ENCODE measurements at places on chromosomes 13 and 19.

DNA sequence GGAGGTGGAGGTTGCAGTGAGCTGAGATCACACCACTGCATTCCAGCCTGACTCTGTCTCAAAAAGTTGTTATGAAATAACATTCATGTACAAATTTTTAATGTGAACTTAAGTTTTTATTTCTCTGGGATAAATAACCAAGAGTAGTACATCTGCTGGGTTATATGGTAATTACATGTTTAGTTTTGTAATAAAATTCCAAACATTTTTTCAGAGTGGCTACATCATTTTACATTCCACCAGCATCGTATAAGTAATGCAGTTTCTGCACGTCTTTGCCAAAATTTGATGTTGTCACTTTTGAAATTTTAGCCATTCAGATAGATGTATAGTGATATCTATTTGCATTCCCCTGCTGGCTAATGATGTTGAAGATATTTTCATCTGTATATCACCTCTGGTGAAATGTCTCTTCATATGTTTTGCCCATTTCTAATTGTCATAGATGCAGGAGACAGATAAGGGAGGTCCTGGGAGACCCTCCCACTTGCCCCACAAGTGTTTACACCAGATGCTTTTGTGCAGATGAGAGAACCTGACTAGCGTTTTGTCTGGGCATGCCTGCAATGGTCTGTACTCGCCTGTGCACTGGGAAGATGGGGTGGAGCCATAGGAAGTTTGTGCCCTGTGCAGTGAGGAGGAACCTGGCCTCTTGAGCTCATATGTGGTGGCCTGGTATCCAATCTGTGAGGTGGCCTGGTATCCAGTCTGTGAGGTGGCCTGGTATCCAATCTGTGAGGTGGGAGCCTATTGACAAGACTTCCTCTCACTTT is 12.7 kb upstream of the KBTBD6 start:
- DNase-seq: no peak

GRCh38 chr13:48449656-48450055 is 36.7 kb upstream of the LPAR6 start:
- no peak for DNase-seq

- DNase-seq: no peak
These were observed 89.2 kb upstream of the ARGLU1 start for GRCh38 chr13:106657104-106657503.

DNA sequence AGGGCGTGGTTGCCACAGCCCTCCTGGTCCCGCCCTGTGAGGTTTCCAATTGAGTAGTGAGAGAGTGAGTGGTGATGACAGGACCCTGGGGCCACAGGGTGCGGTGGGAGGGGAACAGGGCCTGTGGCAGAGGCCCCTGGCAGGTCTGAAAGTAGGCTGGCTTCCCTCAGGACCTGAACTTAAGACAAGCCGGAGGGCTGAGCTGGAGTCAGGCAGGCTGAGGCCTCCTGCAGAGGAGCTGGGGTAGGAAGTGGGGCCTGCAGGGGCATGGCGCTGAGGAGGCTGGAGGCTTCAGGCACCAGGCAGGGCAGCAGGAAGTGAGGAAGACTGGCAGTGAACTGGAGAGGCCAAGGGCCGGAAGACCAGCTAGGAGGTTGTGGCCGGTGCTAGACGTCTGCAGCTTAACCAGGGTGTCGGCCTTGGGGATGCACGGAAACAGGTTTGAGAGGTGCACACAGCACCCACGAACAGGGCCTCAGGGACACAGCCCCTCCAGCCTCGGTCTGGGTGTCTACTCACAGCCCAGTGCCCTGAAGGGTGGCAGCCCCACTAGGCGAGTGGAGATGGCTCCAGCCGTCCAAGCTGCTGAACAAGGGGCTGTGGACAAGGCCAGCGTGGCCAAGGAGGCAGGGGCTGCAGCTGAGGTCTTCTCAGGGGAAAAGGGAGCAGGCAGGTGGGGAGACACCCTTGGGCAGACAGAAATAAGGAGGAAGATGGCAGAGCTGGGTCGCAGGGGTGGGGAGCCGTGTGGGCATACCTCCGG is 17.8 kb downstream of the POP4 start:
- no peak for DNase-seq

DNA sequence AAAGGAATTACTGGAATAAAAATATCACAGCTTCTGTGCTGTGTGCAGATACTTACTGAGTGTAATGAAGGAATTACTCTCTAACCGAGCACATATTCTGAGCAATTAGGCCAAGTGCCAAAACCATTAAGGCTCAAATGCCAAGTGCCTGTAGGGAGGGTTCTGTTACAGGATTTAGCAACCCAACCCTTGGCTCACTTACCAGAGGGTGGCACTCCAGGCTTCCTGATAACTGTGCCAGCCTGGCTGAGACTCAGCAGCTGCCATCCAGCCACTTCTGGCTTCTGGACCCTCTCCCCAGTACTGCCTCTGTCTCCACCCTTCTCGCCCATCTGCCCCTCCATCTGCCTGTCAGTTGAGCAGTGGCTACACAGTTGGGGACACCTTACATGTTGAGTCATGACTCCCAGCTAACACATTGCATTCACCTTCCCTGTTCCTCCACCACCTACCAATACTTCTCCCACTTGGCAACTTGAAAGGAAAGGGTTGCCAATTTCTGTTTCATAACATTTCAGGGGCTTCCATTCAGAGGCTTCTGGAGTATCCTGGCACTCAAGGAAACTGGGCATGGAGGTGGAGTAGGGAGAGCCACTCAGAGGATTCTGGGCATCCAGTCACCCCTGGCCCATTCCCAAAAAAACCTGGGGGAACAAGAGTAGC is 110.5 kb downstream of the COG6 start:
- no peak for DNase-seq

DNA sequence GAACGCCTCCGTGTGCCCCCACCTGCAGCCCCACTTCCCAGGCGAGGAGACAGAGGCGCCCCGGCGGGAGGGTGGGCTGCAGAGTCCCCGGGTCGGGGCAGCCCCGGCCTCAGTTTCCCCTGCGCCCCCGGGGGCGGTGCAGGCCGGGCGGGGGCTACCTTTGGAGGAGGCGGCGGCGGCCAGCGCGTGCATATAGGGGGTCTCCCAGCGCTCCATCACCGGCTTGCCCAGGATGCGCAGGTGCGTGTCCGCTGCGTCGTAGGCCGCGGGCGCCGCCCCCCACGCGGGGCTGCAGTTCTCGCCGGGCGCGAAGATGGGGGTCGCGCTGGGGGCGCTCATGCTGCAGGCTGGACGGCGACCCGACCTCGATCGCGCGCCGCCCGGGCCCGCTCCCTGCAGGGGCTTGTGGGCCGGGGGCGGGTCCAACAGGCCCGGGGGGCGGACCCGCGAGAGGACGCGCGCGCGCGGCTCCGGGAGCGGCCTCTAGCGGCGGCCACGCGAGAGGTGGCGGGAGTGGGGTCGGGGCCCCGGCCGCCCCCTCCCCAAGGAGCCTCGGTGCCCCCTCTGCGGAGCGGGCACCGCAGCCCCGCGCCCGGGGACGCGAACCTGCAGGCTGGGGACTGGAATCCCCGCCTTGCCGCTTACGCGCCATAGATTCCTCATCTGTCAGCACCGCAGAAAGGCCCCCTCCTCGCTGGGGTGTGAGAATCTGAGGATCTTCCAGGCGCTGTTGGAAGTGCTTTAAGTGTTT is at the start of gene GAMT:
TSS of gene GAMT (minus strand) at position 405 of the 751 bp plus-strand sequence. CDS start at position 339, 66 bp downstream.
- DNase-seq: no peak

DNA sequence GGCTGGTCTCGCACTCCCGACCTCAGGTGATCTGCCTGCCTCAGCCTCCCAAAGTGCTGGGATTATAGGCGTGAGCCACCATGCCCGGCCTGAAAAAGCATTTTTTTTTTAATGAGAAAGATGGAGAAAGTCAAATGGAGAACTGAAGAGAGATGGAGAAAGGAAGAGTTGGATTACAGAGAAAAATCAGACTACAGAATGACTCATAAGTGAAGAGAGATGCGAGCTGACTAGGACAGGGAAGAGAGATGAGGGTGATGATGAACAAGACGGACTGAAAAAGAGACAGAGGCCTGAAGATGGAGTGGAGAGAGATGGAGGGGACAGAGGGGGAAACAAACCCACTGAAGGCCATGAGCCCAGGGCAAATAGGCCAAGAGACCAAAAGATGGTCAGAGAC is 1.5 kb downstream of the DHX34 start:
- no peak for DNase-seq

DNA sequence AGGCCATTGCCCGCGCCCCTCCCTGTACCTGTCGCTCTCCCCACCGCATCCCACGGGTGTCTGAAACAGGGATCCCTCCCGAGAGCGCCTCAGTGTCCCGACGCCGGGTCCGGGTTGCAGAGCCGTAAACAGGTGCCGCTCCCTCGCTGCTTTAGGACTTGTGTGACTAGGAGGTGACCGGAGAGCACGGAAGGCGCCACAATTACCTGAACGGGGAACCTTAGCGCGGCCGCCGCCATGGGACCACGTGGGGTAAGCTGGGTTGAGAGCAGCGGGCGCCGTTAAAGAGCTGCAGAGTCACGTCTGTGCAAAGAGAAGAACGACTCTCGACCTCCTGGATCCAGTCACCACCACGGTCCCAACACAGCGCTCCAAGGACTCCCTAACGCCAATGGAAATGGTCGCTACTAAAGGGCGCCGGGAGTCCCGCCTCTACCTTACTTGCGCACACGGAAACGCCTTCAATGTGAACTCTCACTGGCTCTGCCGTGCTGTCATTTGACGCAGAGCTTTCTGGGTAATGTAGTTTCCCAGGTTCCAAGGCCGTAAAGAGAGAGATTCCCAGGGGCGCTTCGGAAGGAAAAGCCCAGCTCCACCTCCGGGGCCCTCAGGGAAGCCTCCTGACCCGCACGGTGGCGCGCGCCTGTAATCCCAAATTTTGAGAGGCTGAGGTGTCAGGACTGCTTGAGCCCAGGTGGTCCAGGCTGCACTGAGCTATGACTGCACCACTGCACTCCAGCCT is at the start of gene ZNF552:
TSS of gene ZNF552 (minus strand) at position 409 of the 742 bp plus-strand sequence. CDS start at position 239, 170 bp downstream.
- no peak for DNase-seq

- no peak for DNase-seq
These were observed 3.6 kb downstream of the SEMA6B start for GRCh38 chr19:4555657-4556561.

- no peak for DNase-seq
These were observed 240.4 kb upstream of the CSNK1A1L start for GRCh38 chr13:37345869-37346268.

GRCh38 chr19:2475702-2476450 is at the start of gene GADD45B:
TSS of gene GADD45B (plus strand) at chr19:2476127. CDS start at chr19:2476359, 232 bp downstream.
- peak; percentile 98 for DNase-seq

DNA sequence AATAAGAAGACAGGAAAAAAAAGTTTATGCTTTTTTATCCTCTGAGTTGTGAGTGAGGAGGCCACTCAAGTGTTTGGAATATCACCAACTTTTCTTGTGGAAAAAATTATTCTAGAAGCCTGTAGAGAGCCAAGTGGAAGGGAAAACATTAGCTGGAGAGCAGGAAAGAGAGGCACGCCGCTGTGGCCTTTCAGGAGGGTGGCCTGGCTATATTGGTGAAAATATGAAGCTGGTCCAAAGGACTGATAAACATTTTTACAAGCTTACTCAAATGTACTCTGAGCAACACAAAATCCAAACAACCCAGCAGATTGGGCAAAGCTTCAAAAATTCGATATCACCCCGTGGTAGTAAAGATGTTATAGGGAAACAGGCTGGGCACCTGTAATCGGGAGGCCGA is 2.3 kb upstream of the EIF3G start:
- no peak for DNase-seq

DNA sequence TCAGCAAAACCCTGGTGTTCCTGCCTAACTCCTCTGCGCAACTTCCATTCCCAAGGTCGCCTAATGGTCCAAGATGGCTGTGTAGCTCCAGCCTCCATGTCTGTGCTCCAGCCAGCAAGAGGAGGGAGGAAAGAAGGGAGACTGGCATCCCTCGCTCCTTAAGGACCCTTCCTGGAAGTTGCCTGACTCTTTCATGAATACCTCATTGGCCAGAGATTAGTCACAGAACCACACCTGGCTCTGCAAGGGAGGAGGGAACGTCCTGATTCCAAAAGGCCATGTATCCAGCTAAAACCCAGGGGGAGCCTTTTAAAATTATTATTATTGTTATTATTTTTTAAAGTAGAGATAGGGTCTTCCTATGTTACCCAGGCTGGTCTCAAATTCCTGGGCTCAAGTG is 4.8 kb downstream of the KCNK6 start:
- DNase-seq: no peak

GRCh38 chr19:1230783-1231489 is 6.9 kb downstream of the CBARP start:
- no peak for DNase-seq

DNA sequence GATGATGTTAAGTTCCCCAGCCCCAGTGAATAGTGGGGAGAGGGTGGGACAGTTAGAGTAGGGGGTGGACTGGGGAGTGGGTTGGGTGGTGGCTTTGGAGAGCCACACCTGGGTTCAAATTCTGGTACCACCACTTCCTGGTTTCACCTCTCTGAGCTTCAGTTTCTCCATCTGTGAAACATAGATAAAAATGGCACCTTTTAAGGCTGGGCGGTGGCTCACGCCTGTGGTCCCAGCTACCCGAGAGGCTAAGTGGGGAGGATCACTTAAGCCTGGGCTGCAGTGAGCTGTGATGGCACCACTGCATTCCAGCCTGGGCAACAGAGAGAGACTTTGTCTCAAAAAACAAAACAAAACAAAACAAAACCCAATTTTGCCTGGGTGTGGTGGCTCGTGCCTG is 5.9 kb downstream of the VAV1 start:
- no peak for DNase-seq

- no peak for DNase-seq
These were observed 45.5 kb downstream of the KCNRG start for GRCh38 chr13:50060718-50061117.

- no peak for DNase-seq
These were observed 17.0 kb downstream of the SUGT1 start for GRCh38 chr13:52669677-52670076.

DNA sequence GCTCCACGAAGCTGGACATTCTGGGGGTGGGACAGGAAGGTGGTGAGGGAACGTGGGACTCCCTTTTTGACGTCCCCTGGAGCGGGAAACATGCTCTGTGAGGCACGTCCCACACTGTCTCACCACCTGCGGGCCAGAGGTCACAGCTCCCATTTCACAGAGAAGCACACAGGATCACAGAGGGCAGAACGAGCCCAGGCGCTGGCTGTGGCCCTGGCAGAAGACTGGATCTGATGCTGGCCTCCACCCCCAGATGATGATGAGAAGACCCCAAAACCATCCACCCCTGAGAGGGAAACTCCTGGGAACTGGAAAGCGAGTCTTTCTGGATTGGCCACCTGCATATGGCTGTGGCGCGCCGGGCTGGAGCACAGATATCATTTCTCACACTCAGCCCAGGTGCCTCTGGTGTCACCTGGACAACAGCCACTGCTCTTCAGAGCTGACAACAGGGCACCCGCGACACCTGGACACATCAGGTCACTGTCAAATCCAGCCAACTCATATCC is 216.2 kb downstream of the TUBA3C start:
- DNase-seq: no peak

GRCh38 chr13:52894413-52894812 is 46.0 kb upstream of the PCDH8 start:
- no peak for DNase-seq

Measured in vagina (tissue), 2 donors.